ENCODE measurements at places on chromosomes 2 and 18.
A peak's percentile ranks its signal among the peaks of the same experiment; 100 is the strongest.

DNA sequence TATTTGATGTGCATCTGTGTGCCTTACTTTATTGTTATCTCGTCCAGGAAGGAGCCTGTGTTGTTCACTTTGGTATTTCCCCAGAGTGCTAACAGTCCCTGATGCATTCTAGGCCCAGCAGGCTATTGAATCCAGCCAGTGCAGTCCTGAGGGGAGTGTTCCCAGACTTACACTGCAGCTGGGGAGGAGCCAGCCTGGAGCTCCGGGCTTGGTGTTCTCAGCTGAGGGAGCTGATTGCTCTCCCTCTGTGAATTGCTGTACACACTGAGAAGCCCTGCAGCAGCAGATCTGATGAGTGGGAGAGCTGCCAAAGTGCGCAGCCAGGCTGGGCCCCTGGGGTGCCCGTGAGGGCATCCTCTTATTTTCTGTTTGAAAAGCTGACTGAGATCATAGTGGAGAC, 159.2 kb downstream of the GALNT3 start:
- DNase-seq, result no peak

- no peak for DNase-seq
Measured at GRCh38 chr2:98806236-98806697, 75.3 kb upstream of the MGAT4A start.

DNA sequence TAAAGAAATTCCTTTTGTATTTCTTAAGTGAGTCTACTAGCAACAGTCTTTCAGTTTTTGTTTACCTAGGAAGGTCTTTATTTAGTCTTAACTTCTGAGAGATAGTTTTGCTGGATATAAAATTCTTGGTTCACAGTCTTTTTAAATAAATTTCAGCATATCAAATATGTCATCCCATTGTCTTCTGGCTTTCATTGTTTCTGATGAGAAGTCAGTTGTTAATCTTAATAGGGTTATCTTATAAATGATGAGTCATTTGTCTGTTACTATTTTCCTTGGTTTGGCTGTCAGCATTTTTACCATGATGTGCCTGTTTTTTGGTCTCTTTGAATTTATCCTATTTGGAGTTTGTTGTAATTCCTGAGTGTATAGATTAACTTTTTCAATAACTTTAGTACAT, 129.3 kb downstream of the FAM210A start:
- DNase-seq, result no peak

GRCh38 chr2:8049176-8049575, 632.7 kb upstream of the ID2 start:
- DNase-seq, result no peak

- DNase-seq, result no peak
Measured at GRCh38 chr2:207215308-207215707, 49.6 kb upstream of the KLF7 start.

DNA sequence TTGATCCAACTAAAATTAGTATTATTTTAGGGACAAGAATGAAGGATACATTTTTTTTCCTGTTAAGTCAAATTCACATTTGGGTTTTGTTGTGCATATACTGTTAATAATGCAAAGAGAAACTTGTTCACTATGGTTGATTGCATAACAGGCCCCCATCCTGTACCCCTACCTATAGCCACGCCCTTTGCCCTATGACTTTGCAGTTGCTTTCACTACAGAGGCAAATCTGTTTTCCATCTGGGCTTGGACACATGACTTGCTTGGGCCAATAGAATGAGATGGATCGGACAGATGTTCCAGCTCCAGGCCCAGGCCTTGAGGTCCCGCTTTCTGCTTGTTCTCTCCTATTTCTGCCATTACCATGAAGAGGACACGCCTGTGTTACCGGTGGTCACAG, 278.5 kb upstream of the HNRNPA3 start:
- DNase-seq, result no peak

GRCh38 chr2:221380062-221380461, 192.0 kb downstream of the EPHA4 start:
- DNase-seq, result no peak

DNA sequence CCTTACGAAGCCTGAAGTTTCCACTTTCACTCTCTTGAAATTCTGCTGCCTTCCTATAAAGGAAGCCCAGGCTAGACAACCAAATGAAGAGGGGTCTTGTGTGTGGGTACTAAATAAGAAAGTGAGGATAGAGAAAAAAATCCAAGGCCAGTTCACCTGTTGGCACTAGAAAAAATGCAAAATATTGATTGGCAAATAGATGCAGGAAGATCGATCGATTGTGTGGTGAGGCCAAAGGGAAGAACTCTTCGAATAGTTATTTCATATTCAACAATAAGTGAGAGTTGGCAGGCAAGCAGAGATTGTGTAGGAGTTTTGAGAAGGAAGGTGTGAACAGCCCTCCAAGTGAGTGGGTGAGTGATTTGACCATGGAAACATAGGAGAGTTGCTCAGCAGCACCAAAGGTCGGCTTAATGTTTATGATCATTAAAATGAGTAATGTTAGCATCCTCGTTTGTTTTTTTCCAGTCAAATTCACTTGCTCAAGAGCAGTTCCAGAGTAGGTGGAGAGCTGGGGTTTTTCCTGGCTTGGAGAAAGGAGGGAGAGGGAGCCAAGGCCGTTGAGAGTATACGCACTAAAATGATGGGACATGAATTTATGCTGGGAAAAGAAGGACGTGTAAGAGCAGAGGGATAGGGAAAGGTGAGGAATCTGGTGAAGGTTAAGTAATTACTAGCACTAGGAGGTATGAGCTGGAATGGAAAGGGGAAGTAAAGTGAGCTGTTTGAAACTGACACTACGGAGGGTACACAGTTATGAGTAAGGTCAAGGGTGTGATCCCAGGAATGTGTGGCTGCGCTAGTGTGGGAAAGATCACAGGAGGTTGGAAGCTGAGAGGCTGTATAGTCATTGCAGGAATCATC, 1.1 kb upstream of the NAPG start:
- no peak for DNase-seq

GRCh38 chr18:56315363-56315762, 323.0 kb downstream of the TXNL1 start:
- no peak for DNase-seq

- no peak for DNase-seq
Measured at GRCh38 chr2:165746501-165746900, 47.5 kb downstream of the GALNT3 start.

GRCh38 chr2:38610851-38611801, 8.4 kb upstream of the HNRNPLL start:
- peak; percentile 42 for DNase-seq

DNA sequence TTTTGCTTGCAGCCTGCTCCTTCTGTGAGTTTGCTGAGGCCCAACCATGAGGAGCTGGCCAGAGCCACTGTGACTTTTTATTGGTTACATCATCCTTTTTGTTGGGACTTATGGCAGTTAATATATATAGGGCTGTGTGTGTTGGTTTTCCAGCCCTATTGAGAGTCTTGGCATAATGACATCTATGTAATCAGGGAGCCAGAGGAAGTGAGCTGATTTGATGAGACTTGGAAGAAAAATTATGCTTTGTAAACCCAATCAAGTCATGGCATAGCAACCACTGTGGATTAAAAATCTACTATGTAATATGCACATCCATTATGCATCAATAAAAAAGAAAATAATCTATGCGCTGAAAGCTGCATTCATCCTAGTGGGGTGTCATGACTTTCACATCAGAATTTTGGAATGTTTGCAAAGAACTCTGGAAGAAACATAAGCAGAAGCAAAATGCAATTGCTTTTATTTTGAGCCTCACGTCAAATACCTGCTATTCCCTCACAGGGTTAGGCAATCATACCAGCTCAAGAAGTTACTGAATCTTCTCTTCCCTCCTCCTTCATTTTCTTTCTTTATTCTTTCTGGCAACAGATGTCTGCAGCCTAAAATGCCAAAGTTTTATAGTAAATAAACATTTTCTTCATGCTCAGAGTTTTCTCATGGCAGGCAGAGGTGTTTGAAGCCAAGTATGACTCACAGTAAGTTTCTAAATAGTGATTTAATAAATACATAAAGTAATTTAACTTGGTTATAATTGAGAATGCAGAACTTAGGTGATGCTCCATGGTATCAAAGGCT, 308.5 kb downstream of the KCNS3 start:
- no peak for DNase-seq
